Cardiac fibroblast (primary cell): ENCODE measurements at places on chromosomes 4 and X.

DNA sequence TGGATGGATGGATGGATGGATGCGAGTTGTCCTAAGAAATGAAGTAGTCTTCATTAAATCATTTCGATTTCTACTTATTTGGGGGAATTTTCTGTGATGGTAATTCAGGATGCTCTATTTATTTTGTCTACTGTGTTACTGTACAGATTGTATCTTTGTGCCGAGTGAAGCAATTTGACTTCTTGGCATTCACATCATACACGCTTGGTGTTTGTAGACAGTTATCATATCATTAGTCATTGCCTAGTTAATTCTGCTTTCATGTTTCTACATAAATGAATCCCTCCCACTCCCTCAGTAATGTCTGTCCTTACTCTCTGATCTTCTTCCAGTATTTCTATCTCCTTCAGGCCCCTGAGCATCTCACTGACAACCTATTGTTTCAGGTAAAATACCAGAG is 64.0 kb downstream of the RASGEF1B start:
- no peak for DNase-seq

DNA sequence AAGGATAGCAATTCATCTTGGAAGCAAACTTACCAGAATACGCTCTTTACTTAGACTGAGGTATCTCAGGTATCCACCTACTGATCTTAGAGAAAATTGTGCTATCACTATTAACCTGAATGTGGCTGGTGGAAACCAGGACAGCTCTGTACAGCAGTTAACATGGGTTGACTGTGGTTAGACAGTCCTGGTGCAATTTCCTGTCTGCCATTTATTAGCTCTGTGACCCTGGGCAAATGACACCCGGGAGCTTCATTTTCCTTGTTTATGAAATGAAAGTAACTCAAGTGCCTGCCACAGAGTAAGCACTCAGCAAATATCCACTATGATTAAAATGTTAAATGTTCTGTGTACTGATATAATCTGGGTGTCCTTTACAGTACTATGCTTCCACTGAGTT is 60.0 kb downstream of the SMC1A start:
- no peak for DNase-seq

- DNase-seq: no peak
These were observed 348.0 kb downstream of the BCOR start for GRCh38 chrX:39749728-39750127.

- DNase-seq: no peak
These were observed 2.8 kb upstream of the PRDX4 start for GRCh38 chrX:23664496-23664895.

DNA sequence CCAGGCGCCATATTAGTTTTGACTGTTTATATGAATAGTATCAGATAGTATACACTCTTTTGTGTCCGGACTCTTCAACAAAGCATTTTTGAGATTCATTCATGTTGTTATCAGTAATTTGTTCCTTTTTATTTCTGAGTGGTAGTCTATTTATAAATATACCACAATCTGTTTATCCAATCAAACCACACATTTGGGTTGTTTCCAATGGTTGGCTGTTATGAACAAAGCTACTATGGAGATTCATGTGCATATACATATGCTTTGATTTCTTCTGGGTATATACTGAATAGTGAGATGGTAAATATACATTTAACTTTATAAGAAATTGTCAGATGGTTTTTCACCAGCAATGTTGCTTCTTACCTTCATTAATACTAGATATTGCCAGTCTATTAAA is 36.8 kb upstream of the TAPT1 start:
- peak; percentile 9 for DNase-seq

DNA sequence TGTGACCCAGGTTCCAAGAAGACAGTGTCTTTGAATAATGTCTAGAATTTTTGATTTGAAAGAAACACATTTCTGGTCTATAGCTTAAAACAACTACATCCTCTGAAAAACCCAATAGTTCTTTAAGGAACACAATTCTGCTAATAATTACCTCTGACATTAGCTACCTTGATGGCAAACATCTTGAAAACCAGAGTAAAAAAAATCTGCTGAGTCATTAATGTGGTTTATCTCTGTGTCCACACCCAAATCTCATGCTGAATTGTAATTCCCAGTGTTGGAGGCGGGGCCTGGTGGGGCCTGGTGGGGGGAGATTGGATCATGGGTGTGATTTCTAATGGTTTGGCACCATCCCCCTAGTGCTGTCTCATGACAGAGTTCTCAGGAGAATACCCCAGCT is 1233.8 kb downstream of the NLGN4X start:
- DNase-seq: no peak

DNA sequence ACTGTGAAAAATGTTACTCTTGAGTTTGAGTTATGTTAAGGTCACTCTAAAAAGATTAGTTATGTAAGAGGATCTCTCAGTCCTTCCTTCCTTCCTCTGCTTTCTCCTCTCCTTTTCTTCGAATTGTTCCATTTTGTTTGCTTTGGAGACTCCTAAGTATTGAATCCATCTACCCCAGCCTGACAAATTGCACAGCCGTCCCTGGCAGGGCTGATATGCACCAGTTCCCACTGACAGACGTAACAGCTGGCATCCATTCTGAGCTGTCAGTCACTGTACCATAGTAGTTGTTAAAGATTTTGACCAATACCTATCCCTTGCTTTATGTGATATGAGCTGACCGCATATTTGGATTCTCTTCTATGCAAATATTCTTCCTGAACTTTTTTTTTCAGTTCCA is 210.7 kb upstream of the IGFBP7 start:
- DNase-seq: no peak

DNA sequence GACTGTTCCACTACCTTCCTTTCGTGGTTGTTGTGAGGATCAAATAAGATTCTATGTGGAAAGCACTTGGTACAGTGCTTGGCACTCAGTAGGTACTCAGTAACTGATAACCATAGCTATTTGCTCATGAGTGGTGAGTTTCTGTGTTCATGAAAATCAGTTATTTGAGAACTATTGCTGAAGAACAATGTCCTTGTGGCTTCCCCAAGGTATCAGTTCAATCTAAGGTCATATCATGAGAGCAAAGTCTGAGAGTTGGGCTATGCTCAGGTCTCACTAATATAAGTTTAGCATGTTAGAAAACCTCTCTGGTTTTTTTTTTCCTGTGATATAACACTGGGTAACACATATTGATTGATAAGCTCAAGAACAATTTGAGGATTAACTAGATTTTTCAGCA is 147.8 kb downstream of the GRIA3 start:
- no peak for DNase-seq

- DNase-seq: peak; percentile 95
These were observed 313.6 kb upstream of the DDX53 start for GRCh38 chrX:22686138-22686541.

GRCh38 chrX:154083126-154083517 is 14.4 kb downstream of the MECP2 start:
- peak; percentile 55 for DNase-seq

- no peak for DNase-seq
These were observed 564.5 kb downstream of the ZNF674 start for GRCh38 chrX:45980726-45981125.

- DNase-seq: no peak
These were observed 2015.9 kb downstream of the PCDH7 start for GRCh38 chr4:32735856-32736590.

DNA sequence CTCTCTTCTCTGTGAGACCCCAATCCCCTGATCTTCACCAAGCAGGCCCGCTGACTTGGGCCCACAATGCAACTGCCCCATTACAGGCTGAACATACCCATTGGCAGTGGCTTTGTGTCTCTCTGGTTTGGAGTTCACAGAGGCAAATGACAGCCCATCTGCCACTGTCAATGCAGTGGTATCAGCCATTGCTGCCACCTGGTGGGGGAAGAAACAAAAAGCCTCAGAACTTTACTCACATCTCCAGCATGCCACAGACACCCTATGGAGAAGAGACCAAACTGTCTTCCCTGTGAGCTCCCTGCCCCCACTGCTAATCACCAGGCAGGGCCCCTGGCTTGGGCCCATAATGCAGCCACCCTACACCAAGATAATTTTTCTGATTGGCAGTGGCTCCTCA is 729.3 kb upstream of the ACTRT1 start:
- DNase-seq: no peak

- DNase-seq: no peak
These were observed 10.2 kb downstream of the EDNRA start for GRCh38 chr4:147491086-147491485.

GRCh38 chr4:128635141-128635954 is 174.2 kb upstream of the JADE1 start:
- DNase-seq: peak; percentile 85

- DNase-seq: no peak
These were observed 63.2 kb downstream of the ATXN3L start for GRCh38 chrX:13256603-13257002.

DNA sequence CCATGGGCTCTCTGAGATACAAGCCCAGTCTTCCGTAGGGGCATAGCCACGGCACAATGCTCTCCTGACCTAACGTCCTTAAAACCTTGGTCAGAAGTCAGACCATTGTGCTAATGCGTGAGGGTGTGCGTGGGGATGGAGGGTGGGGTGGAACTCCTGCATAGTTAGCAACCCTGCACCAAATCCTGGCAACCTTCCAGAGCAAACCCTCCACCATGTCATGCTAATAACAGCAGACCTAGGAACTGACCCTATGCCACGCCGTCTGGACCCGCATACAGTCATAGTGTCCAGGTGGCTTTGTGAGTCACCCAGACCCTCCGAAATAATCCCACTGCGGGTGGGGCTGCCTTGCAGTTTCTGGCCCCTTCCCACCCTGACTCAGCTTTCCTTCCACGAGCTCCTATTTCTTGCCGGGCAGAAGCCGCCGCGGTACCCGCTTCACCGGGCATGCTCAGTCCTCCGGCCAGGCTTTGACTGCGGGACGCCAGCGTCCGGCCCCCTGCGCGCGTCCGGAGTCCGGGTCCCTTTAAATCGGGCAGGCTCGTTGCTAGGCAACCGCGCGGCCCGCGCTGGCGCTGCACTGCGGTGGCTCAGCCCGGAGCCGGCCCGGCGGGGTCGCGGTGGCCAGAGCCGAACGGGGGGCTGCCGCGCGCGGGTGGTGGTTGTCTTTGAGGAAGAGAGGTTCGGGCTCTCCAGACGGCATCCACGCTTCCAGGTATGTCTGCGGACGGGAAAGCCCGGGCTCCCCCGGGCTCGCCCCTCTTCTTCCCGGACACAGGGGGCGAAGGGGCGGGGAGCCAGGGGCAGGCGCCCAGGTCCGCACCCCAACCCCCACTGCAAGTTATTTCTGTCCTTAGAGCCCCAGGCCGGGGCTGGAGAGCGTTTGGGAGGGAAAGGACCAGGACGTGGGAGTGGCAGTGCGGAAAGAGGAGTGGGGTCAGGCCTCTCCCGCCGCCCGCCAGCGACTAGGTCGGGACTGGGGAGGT is at the start of gene CCDC160:
Gene CCDC160, plus strand, starts transcription at position 557 of the 989 bp plus-strand sequence. CDS start 7,619 bp downstream, outside the sequence.
- peak; percentile 3 for DNase-seq
